SK-N-SH (cell line): ENCODE measurements at places on chromosomes 3 and 15.

DNA sequence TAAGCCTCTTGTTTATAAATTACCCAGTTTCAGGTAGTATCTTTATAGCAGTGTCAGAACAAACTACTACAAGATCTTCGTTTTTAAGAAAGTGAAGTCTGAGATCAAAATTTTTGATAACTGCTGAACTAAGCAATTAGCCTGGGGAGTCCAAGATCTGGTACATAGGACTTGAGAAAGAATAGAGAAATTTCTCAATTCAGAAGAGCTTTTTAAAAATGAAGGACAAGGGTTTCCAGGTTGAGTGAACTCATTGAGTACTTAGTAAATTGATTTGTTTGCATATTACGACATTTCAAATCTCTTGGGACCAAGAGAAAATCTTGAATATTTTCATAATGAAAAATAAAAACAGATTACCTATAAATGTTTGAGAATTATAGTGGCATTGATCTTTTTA is 386.6 kb upstream of the THRB start:
- DNase-seq, result no peak

GRCh38 chr3:132160198-132160597 is 125.4 kb upstream of the CPNE4 start:
- no peak for DNase-seq

DNA sequence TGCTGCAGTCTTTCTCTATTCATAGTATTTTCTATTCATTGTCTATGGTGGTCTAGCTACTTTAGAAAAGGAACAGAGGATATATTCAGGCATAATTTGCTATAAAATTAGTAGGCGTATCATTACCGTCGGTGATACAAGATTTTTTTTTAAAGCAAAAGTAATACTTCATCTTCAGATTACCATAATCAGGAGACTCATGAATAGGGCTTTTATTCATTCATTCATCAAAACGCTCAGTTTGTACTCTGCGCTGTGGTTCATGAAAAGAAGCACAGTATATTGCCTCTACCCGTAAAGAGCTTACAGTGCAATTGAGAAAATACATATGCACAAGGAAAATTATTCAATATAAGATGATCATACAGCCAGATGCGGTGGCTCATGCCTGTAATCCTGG is 136.7 kb upstream of the CHRM5 start:
- no peak for DNase-seq

- DNase-seq, result no peak
Measured at GRCh38 chr3:41000471-41000870, 198.8 kb upstream of the CTNNB1 start.

GRCh38 chr3:147471741-147472140 is 62.6 kb downstream of the ZIC1 start:
- no peak for DNase-seq

- DNase-seq, result no peak
Measured at GRCh38 chr15:57033715-57034439, 115.4 kb downstream of the TCF12 start.

DNA sequence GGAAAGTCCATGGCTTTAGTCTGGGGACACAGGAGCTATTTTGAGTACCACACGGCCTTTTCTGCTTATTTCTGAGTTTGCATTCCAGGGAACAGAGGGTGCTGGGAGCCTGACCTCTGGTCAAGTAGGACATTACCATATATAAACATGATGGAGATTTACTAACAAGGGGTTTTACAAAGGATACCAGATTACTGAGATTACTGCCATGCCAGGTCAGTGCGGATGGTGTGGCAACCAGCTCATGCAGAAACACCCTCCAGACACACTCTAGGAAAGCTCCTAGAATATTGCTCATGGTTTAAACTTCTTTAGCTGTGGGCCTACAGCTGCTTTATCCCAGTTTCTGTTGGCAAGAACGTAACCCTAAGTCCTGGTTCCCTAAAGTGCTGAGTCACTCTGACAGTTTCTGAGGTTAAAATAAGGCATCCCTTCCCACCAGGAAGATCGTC is 54.3 kb upstream of the AGTR1 start:
- DNase-seq, result no peak

GRCh38 chr15:70053001-70053715 is 44.6 kb downstream of the TLE3 start:
- DNase-seq, result no peak

DNA sequence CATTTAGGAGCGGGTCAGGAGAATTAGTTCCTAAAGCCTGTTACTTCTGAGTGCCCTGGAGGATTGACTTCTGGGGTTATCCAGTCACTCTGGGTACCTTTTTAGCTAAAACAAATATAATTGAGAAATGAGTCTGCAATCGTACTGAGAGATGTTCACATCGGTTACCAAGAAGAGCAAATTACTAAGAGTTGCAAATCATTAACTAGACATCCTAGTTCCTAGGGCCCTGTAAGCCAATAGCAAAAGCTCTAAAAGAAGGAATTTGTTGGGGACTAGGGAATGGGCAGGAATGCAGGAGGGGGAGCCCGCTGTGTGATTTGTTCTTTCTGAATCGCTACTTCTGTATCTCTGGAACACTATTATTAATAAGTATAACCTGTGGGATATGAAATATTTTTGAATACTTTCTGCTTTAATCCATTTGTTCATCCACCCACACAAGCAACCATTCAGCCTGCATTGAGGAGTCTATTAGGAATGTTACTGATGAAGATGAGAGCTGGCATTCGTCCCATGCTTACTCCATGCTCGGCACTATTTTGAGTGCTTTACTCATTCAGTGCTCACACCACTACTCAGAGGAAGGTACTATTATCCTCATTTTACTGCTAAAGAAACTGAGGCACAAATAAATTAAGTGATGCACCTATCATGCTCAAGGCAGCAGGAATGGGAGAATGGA is 31.5 kb upstream of the KY start:
- DNase-seq, result no peak

- no peak for DNase-seq
Measured at GRCh38 chr15:48722764-48723661, 77.5 kb upstream of the FBN1 start.

DNA sequence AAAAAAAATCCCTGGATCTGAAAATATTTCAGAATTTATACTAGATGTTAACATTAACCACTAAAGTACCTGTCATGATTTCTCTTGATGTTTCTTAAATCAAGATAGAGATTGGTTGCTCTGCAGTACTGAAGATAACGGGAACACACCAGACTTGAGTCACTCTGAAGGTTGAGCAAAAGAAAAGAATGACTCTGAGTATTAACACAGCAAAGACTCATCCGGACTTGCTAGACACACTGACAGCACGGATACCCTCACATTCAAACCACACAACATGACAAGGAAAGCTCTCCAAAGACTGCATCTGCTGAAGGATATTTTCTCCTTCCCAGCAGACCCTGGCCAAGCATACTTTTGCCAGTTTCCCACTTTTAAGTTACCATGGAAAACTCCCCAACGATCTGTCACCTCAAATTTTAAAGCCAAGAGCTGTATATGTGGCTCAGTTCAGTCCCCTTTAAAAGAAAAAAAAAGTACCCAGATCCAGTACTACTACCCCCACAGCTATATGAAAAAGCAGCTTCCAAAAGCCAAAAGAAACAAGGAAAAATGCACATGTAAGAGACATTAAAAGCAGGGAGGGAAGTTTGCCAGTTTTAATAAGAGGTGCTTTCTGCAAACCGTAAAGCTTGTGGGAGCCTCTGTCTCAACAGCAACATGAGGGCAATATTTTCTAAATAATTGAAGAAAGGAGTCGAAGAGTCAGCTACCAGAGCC is 8.3 kb downstream of the EOGT start:
- no peak for DNase-seq

DNA sequence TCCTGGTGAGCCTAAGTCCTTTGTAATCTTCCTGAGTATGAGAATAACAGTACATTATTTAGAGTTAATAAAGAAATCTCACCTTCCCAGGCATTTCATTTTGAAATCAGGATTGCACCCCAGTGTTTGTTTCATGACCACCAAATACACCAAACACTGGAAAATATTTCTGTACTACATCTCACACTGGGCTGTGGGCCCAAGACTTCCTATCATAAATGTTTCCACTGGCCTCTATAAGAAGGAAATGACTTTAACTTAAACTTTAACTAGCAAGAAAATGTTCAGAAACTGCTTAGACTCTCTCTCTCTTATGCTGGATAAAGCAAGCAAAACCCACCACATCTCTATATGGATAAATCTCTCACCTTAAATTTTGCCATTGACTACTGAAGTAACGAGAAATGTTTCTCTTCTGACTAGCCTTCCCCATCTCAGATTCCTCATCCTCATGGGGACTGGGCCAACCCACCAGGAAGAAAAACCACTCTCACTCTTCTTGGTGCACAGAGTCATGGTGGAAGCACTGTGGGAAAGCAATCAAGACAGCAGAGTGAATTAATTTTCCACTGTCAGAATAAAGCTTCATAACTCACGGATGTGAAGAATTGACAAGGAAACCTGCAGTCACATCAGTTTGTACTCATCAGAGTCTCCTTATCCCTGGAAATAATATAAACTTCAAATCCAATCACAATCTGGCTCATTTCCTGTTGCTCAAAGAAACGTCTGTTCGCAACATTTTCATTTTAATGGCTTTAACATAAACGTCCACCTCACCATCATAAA is 859.6 kb downstream of the EPHA3 start:
- no peak for DNase-seq

DNA sequence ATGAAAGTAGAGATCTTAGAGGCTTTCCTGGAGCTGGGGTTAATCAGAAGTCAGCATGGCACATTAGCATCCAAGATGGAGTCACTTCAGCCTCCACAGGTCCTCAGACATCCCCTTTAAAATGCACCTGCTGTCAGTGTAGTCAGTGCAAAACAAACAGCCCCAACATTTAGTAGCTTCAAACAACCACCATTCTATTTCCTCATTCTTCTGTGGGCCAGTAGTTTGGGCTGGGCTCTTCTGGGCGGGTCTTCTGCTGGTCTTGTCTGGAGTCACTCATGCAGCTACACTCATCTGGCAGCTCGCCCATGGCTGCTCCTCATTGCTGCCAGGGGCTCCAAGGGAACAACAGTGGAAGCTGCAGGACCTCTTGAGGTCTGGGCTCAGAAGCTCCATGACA is 99.9 kb downstream of the TLE3 start:
- DNase-seq, result no peak

DNA sequence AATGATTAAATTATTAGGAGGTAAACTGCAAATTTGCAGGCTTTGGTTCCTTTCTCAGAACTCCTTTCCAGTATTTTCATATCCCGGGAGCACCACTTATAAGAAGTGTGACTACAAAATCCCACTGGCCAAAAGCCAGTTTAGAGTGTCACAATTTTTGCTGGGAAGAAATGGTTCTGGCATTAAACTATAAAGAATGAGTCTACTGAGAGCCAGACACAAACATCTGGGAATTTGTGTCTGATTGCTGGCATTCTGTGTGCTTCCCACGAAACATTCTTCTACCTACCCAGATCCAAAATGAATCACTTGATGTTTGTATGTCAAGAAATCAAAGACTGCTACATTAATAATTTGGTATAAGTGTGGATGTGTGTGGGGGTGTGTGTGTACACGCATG is 82.8 kb downstream of the DUT start:
- DNase-seq, result no peak

- DNase-seq, result no peak
Measured at GRCh38 chr3:56370991-56371775, 97.1 kb downstream of the ERC2 start.

- DNase-seq, result no peak
Measured at GRCh38 chr3:30804984-30805383, 89.5 kb downstream of the GADL1 start.

- DNase-seq, result no peak
Measured at GRCh38 chr3:197793247-197793646, 2.2 kb downstream of the LRCH3 start.

GRCh38 chr3:64038253-64038767 is 15.0 kb upstream of the PSMD6 start:
- DNase-seq, result no peak

- no peak for DNase-seq
Measured at GRCh38 chr3:73273341-73273740, 211.9 kb downstream of the EBLN2 start.

- no peak for DNase-seq
Measured at GRCh38 chr15:36448418-36448817, 131.0 kb upstream of the CDIN1 start.

GRCh38 chr15:36596915-36597314 is 17.5 kb downstream of the CDIN1 start:
- no peak for DNase-seq

DNA sequence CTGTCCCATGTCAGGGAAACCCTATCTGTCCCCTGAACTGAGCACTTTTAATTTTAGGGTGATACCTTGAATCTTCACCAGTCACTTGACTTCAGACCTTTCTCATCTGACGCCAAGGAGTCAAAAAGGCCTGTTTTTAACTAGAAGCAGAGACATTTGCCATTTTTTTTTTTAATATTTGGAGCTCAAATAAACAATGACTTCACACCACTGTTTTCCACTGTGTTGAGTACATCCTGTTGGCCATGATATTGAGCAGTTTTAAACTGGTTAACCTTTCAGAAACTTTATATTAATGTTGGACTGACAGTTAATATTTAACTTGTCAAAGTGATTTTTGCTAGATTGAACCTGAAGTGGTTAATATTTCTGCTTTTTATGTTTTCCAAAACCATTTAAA is 28.2 kb downstream of the DAG1 start:
- no peak for DNase-seq

- peak; percentile 76 for DNase-seq
Measured at GRCh38 chr15:67836477-67836876, 3.4 kb downstream of the RNU6-1 start.

DNA sequence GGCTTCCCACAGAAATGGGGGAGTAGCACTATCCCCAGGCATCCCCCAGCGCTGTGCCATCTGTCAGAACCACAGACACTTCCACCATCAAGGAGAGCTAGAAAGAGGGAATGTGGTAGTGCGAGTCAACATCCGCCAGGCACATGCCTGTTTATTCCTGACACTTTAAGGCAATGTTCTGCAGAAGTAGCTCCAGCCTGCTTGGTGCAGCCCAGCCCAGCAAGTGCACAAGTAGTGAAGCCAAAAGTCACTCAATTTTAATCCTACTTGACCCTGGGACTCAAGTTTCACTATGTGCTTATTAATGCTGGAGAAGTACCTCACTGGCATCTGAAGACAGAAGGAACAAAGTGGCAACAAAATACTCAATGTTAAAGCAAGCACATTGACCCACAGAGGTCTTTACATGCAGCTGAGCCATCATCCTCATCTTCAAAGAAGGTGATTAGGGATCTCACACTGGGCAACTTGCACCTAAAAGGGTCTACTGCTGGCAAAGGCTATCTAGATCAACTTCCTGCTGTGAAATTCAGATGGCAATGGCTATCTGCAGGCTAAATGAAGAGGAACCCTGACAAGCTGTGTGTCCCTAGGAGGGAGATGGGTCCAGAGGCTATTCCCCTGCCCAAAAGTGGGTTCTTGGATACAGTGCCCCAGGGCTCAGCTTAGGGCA is 61.4 kb upstream of the CLDN18 start:
- DNase-seq, result no peak

DNA sequence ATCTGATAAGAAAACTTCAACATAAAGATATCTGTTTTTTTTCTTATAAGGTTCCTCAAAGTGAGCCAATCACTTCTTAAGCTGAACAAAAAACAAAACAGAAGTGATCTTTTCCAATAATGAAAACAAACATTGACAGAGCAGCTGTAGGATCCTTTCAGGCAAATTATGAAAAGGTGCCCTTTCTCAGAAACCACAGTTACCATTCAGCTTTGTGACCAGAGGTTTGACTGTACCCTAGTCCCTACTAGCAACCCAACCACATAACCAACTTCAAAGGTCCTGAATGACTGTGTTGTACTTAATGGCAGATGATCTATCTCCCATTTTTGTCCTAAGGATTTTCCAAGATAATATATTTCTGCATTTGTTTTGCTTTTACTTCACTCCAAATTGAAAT is 39.4 kb upstream of the CCR2 start:
- DNase-seq, result no peak

- no peak for DNase-seq
Measured at GRCh38 chr3:104879919-104880318, 486.8 kb upstream of the ALCAM start.

GRCh38 chr15:75230016-75230343 is 28.2 kb upstream of the GOLGA6C start:
- no peak for DNase-seq
